ENCODE measurements at places on chromosomes 5 and 9.

- DNase-seq = peak; percentile 57
These were observed 73.5 kb upstream of the PRSS3 start for GRCh38 chr9:33721674-33722358.

DNA sequence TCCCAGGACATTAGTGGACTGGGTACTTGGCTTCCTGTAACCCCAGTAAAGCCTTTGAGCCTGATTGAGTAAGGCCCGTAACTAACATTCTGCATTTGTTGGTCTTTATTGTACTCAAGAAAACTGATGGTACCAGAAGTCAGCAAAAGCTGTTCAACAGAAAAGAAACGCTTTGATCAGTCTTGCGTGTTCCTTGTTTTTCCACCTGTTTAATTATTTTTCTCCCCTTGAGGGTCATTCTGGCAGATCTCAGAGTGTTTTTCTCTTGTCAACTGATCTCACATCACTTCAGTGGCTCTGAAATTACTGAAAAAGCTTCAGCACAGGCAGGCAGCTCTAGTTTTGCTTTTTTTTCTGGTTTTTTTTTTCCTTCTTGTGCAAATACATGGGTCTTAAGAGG lies 6.1 kb upstream of the TMEM268 start:
- DNase-seq = no peak

GRCh38 chr5:5483880-5484598 lies 61.6 kb downstream of the ICE1 start:
- no peak for DNase-seq

DNA sequence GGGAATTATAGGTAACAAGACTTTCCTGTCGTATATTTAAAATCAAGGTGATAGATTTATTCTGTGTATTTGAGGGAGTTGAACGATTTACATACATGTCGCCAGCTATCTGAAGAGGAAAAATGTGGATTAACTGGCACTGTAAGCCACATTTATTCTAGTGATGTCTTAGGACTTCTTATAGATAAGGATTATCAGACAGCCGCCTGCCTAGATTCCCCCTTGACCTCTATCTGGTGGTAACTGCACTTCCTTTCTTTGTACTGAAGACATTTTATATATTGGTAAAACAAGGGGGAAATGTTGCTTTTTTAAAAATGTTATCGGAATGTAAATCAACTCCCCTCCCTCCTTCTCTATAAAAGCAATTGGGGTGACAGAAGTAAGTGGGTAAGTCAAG lies 39.3 kb upstream of the F2RL2 start:
- DNase-seq = no peak
